ENCODE measurements at places on chromosomes 12 and 14.

DNA sequence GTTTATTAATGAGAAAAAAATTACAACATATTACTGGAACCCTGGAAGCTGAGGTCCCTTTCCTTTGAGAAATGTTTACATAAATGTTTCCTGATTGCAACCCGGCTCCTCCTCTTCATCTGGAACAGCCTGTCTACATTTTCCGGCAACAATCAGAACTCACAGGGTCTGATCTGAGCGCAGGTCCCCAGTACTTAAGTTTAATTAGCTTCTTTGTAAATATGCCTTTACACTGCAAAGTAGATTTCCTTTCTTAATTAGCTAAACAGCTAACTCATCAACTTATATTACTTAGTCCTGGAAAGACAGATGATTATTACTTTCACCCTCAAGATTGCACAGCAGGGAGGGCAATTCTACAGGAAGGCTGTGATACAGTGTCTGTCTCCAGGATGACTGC is 213.0 kb downstream of the MON2 start:
- no peak for DNase-seq

- no peak for DNase-seq
Measured at GRCh38 chr12:48022180-48022521, 17.9 kb upstream of the COL2A1 start.

- no peak for DNase-seq
Measured at GRCh38 chr14:53409969-53410368, 256.8 kb upstream of the DDHD1 start.

GRCh38 chr12:118618695-118619094 is 242.3 kb downstream of the SUDS3 start:
- no peak for DNase-seq

DNA sequence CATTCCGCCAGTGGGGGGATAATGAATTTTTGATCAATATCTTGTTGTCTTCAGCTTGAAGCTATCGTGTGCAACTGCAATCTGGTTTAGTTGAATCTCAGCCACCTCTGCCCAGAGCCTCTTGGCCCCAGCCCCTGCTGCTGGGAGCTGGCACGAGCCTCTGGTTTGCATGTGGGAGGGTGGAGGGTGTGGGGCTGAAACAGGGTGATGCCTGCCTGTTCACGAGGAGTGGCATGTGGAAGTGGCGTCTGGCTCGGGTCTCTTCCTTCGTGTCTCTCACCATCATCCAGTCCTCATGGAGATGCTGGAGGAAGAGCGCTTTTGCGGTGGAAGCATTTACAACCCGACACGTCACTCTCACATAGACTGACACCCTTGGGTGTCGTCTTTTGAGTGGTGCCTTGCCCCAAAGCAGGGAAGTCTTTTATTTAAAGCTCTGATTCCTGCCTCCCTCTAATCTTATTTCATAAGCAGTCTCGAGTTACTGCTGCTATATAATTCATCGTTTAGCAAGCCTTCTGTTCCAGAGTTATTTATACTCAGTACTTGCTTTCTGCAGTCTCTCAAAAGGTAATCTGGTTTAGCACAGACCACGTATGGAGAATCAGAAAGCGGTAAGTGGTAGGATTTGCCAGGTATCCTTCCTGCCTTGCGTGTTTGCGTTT is 64.5 kb downstream of the AACS start:
- DNase-seq = no peak

GRCh38 chr12:111322336-111323250 is 46.3 kb downstream of the PHETA1 start:
- DNase-seq = no peak

- DNase-seq = no peak
Measured at GRCh38 chr14:95475540-95476240, 40.8 kb downstream of the SYNE3 start.

DNA sequence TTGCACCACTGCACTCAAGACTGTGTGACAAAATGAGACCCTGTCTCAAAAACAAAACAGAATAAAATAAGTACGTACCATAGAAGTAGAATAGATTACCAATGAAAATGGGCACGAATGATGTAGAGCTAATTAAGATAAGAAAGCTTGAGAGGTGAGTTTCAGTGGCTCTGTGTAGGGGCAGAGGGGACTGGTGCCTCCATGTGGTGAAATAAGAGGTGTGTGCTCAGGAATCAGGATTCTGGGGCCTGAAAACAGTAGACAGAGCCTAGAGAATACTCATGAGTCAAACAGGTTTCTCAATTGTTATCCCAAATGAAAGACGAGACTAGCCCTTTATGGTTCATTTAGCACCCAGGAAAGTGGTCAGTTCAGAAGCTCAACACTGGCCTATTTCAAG is 1145.1 kb downstream of the FLRT2 start:
- DNase-seq = no peak

DNA sequence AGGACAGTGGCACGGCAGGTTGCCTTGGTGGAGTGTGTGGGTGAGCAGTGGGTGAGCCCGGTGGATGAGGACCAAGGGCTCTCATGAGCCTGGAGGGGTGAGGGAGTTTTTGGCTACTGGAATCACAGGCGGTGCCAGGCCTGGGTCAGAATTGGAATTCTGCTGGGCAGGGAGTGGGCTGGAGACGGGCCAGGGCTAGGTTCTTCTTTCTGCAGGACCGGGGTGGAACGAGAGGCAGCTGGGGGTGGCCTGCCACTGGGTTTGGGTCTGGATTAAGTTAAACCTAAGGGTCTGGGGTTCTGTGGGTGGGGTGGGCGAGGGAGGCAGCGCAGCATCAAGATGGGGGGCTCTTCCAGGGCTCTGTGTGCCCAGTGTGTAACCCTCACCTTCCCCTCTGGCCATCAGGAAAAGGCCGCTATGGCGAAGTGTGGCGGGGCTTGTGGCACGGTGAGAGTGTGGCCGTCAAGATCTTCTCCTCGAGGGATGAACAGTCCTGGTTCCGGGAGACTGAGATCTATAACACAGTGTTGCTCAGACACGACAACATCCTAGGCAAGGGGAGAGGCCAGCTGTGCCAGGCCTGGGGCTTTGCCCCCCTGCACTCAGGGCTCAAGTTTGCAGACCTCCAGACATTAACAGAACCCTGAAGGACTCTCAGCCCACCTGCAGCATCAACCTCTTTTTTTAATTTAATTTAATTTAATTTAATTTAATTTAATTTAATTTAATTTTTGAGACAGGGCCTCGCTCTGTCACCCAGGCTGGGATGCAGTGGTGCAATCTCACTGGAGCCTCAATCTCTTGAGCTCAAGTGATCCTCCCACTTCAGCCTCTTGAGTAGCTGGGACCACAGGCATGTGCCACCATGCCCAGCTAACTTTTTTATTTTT is 7.0 kb downstream of the ACVRL1 start:
- DNase-seq = no peak

DNA sequence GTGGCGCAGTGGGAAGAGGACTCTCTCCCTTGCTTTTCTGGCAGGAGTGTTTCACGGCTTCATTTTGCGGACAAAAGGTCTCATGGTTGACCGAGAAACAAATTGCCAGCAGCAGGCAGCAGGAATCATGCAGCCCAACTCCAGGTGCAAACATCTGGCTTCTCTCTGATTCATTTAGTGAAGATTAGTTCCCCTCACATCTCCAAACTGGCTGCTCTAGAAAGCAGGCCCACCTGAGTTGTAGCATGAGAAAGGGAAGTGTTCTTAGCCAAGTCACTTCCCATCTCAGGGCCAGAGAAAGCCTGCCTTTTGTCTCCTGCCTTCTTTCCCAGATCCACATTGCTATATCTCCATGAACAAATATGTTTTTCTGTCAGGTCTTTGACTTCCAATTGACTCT is 120.8 kb upstream of the CCDC196 start:
- no peak for DNase-seq

- DNase-seq = no peak
Measured at GRCh38 chr12:49338830-49339463, 2.0 kb upstream of the C1QL4 start.

DNA sequence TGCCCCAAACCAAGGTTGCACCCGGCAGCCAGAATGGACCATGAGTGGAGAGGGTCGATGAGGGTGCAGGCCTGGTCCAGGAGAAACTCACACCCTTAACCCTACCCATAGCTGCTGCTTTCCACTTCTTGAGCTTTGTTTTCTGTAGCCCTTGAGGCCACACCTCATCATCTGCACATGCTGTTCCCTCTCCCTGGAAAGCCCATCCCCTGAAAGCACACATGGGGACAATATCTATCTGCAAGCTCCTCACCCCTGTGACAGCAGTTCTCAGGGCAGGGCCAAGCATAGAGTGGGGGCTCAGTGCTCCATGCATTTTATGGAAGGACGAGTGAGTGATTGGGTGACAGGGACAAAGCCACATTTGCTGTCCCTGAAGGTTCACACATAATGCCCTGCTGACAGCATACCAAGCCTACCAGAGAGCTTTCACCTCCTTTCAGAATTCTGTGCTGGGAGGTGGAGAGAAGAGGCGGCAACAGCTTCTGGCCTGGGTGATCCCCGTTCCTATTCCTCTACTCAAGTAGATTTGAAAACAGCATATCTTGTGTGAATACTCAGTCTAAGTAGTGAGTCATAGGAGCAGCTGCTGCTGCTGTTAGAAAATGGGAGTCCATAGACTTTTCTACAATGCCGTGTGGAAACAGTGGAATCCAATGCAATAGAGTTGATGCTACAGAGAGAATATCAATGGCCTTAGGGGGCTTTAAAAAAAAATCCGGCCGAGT is 44.6 kb downstream of the SRGAP1 start:
- no peak for DNase-seq

DNA sequence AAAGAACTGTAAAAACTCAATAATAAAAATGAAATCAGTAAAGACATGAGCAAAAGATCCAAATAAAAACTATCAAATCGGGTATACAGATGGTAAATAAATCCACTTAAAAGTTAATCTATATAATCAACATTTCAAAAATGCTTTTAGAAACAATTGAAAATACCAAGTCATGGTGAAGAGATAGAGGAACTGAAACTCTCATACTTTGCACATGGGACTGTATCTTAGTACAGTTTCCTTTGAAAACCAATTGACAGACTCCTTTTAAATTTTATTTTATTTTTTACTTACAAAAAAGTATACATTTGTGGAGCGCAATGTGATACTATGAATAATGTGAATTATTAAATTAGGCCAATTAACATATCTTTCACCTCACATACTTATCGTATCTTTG is 98.6 kb upstream of the FAR2 start:
- DNase-seq = no peak

- no peak for DNase-seq
Measured at GRCh38 chr12:49644620-49644994, 21.2 kb downstream of the PRPF40B start.

DNA sequence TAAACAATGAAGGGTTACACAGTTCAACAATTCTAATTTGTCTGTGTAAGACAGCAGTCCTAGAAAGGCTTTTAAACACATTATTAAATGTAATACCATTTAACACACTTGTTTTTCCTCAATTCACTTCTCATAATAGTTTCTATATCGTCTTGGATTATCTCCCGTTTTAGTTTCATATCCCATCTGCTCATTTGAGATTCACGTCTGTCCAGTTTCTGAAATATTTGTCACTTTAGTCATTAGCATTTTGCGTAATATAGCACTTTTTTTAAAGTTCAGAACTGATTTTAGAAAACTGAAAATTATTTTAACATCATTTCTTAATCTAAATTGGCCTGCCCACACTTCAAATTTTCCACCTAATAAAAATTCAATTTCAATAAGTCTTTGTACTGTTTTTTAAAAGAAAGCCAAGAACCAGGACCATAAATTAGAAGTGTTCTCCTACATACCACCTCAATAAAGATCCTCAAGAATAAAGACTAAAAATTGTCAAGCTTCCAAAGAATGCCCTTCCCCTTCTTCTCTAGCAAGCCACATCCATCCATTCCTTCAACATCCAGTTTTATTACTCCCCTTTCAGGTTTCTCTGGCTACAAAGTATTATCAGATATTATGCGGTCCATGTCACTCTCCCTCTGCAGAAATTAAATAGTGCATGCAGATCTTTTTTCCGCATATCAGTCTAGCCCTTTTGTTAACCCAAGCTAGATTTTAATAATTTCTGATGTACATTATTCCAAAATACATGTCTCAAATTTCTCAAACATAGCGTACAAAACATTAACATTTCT is 11.9 kb downstream of the MED13L start:
- no peak for DNase-seq

GRCh38 chr12:13564266-13564810 is 367.8 kb downstream of the EMP1 start:
- no peak for DNase-seq

DNA sequence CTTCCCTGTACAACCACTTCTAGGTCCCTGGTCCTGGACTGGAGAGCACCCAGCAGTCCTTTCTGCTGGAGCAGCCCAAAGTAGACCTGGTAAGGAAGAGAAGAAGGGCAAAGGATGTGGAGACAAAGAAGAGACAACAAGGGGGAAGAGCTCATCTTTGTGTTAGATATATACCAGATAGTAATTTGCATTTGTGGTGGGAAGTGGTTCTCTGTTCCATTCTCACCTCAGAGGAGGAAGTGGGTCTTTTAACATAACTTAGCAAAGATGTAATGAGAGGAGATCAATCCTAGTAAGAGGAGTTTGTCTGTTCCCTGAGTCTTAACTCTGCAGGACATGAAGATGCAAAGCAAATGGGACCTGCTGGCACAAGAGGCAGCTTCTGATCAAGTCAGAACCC is 8.0 kb downstream of the CCDC198 start:
- no peak for DNase-seq

DNA sequence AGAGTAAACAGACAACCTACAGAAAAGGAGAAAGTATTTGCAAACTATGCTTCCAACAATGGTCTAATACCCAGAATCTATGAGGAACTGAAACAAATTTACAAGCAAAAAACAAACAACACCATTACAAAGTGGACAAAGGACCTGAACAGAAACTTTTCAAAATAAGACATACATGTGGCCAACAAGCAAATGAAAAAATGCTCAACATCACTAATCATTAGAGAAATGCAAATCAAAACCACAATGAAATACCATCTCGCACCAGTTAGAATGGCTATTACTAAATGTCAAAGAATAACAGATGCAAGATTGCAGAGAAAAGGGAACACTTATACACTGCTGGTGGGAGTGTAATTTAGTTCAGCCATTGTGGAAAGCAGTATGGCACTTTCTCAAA is 125.8 kb downstream of the C12orf42 start:
- DNase-seq = no peak

- no peak for DNase-seq
Measured at GRCh38 chr14:71497645-71498086, 434.6 kb upstream of the RGS6 start.

DNA sequence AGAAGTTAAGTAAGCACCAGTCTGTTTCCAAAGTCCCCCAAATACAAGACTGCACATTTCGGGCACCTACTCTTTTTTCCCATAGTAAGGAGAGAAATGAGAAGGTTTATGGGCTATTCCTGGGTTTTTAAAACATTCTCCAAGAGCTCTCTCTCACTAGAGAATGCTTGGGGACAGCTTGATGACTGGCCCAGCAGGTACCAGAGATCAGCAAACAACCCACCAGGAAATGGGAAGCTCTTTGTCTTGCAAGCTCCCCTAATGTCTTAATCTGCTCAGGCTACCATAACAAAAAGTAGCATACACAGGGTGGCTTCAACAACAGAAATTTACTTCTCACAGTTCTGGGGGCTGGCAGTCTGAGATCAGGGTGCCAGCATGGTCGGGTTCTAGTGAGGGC is 41.8 kb upstream of the CRY1 start:
- no peak for DNase-seq

- DNase-seq = peak; percentile 10
Measured at GRCh38 chr14:90756755-90757345, 59.4 kb downstream of the TTC7B start.

GRCh38 chr12:94033101-94033500 is 115.3 kb upstream of the PLXNC1 start:
- DNase-seq = no peak

- DNase-seq = no peak
Measured at GRCh38 chr12:107488666-107489065, 196.9 kb upstream of the PWP1 start.

GRCh38 chr14:58701604-58702003 is 63.8 kb downstream of the DACT1 start:
- DNase-seq = no peak

- no peak for DNase-seq
Measured at GRCh38 chr12:113348849-113349536, 9.4 kb upstream of the PLBD2 start.
